Ovary (tissue), 10 donors: ENCODE measurements at places on chromosomes 3 and 15. TPM values are rescaled to one million over a fixed set of nuclear protein-coding genes. Genes with fewer than 3 reads are reported as not detected.

Gene RTP1
- total RNA-seq: not detected

Gene LCTL
- not detected for total RNA-seq

Gene PIF1
- 0.37 TPM for total RNA-seq

Gene PCSK6
- 13.0 TPM for total RNA-seq

Gene SUSD5
- 2.9 TPM for total RNA-seq

Gene PLCL2
- total RNA-seq: 54.2 TPM

DNA sequence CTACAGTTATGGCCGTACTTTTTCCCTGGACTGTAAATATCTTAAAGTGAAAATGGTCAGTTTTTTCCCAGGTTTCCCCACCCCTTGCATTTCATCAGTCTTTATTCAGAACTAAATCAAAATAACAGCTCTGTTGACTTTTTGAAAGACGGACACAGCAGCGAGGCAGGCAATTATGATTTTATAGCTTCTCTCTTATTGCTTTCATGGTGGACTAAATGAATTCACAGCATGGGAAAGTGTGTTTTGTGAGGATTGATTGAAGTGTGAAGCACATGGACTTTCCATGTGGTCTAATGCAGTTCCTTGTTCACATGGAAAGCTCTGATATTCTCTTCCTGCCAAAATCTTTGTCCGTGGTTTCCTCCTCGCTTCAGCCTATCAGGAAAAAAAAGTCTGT is 268.7 kb upstream of the ARL6 start:
- no peak for DNase-seq
- no peak overlapping the region for H3K4me3 ChIP-seq
- H3K27ac ChIP-seq: no peak overlapping the region
- H3K27me3 ChIP-seq: no peaks in the 10 kb centered on the region

DNA sequence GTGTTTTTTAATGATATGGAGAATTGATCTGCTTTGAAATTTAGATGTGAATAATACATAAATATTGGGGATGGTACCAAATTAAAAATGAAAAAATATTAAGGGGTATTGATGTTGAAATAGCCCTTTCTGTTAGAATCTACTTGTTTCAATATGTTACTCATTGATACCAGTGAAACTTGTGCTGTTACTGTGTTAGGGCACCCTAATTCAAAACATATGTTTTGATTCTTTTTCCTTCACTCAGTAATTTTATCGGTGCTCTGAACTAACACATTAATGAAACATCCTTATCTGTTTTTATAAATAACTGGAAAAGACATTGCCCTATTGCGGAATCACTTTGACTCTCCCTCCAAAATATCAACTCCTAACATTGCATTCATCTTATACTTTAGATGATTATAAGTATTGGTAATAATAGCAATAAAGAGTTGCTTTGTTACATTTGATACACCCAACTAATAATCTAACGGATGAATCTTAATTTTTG is 52.0 kb upstream of the CCNB2 start:
- no peak overlapping the region for H3K27ac ChIP-seq
- H3K4me3 ChIP-seq: no peak overlapping the region
- no peaks in the 10 kb centered on the region for H3K4me1 ChIP-seq
- H3K36me3 ChIP-seq: no peaks in the 10 kb centered on the region
- no peak for DNase-seq

DNA sequence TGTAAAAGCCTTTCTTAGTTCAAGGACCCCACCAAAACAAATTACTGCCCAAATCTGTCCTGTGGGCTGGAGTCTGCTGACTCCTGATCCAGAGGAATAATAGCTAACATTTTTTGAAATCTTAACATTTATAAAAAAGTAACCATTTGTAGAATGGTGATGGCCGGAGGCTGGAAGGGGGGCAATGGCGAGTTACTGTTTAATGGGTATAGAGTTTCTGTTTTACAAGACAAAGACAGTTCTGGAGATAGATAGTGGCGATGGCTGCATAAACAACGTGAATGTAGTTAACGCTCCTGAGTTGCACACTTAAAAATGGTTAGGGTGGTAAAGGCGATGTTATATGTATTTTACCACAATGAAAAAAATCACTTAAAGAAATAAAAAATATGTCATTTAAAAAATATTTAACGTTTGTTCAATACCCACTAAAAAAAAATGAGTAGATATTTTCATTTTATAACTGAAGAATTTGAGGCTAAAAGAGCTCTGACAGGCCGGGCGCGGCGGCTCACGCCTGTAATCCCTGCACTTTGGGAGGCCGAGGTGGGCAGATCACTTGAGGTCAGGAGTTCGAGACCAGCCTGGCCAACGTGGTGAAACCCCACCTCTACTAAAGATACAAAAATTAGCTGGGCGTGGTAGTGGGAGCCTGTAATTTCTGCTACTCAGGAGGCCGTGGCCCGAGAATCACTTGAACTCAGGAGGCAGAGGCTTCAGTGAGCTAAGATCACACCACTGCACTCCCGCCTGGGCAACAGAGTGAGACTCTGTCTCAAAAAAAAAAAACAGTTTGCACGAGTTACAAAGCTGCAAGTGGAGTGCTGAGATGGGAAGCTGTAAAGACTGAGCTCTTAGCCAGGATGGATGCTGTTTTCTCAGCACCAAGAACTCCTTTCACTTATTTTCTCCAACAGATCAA is 37.6 kb downstream of the IGF2BP2 start:
- H3K4me3 ChIP-seq: no peak overlapping the region
- H3K4me1 ChIP-seq: no peaks in the 10 kb centered on the region
- no peaks in the 10 kb centered on the region for H3K27me3 ChIP-seq
- no peaks in the 10 kb centered on the region for H3K36me3 ChIP-seq
- DNase-seq: no peak
- no peak overlapping the region for H3K27ac ChIP-seq

DNA sequence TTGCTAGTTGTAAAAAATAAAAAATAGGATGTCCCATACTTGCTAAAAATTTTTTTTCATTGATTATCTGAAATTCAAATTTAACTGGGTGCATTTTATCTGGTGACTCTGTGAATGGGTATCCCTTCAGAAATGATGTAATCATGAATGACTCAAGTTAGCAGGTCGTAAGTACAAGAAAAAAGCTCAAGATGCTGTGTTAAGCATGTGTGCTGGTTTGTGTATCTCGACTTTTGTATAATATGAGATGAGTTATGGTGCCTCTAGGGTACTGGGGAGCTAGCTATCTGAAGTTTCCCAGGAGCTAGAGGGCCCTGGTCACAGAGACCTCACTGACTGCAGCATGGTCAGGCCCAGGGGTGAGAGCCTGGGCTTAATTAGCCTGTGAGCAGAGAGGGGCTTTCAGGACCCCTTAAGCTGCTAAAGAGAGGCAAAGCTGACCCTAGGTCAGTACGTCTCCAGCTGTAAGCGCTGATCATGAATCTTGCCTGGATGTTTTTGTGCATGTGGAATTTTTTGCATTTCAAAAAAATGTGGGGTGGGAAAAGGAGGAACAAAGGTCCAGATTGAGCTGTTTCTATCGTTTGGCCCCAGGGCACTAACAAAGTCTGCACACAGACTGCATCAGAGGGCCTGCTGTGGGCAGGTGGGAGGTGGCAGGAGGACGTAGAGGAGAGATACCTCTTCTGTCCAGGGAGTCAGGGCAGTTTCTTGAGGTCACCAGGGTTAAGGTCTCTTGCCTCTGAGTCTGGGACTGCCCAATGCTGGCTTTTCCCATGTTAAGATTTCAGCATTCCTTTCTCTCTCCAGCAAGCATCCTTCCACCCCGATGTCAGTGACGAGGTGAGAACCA is 233.2 kb upstream of the TPM1 start:
- peak overlapping the region; percentile 17 for H3K27ac ChIP-seq
- H3K36me3 ChIP-seq: no peaks in the 10 kb centered on the region
- no peak overlapping the region for H3K4me3 ChIP-seq
- no peak for DNase-seq
- no peaks in the 10 kb centered on the region for H3K27me3 ChIP-seq

DNA sequence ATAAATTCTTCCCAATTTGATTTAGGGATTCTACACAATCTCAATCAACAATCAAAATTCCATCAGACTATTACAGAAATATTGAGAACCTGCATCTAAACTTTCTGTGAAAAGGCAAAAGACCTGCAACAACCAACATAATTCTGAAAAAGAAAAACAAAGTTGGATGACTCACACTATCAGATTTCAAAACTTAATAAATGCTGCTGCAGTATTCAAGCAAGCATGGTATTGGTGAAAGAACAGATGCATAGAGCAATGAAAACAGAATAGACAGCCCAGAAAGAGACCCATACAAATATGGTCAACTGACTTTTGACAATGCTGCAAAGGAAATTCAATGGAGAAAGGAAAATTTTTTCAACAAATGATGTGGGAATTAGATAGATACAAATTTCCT is 477.1 kb upstream of the NR2F2 start:
- no peaks in the 10 kb centered on the region for H3K4me1 ChIP-seq
- no peak for DNase-seq
- H3K4me3 ChIP-seq: no peak overlapping the region
- no peaks in the 10 kb centered on the region for H3K27me3 ChIP-seq

DNA sequence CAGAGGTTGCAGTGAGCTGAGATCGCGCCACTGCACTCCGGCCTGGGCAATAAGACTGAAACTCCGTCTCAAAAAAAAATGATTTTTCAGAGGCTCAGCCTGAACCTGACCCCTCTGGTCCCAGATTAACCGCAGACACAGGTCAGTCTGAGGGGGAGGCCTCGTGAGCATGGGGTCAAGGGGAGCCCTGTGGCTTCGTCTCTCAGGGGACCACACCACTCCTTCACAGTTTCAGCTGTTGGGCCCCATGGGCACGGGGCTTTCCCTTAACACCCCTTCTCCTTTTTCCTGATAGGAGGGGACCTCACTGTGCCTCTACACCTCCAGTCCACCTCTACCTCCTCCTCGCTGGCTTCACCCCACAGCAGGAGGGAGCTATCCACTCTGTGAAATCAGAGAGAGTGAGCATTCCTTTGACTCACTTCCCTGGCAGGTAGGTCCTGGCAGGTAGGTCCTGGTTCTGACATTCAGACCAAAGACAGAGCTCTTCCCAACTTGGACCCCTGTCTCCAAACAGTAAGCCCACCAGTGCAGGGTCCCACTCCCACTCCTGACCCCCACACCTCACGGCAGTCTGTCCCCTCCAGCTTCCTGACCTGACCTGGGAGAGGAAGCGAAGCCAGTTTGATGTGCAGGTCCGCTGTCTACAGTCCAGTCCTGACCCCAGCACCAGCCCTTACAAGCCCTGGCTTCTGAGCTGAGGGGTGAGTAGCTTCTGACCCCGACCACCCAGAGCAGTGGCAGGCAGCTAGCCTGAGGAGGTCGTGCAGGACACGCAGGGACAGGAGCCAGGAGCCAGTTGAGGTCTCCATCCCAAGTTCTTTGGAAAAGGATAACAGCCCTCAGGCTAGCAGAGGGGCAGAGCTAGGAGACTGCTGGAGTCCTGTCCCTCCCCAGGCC is 9.0 kb downstream of the RRP9 start:
- H3K27me3 ChIP-seq: no peaks in the 10 kb centered on the region
- no peaks in the 10 kb centered on the region for H3K36me3 ChIP-seq
- no peak overlapping the region for H3K4me3 ChIP-seq
- no peaks in the 10 kb centered on the region for H3K4me1 ChIP-seq

DNA sequence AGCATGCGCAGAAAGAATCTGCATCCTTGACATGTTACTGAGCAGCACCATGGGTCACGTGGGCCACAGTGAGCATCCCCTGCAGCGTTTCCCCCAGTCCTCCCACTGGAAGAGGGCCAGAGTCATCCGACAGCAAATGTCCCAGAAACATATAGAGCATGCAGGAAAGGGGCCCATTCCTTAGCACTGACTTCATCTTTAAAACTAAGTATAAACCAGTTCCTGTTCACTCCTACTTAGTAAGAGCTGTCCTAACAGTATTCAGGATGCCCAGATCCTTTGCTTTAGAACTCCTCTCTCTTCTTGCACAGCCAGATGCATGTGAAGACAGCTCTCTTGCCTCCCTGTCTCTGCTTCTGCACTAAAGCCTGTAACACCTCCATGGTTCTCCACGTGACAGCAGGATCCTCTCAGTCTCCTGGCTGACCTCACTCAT is 79.3 kb upstream of the OXTR start:
- H3K4me3 ChIP-seq: no peak overlapping the region
- no peaks in the 10 kb centered on the region for H3K27me3 ChIP-seq
- no peak for DNase-seq
- no peaks in the 10 kb centered on the region for H3K36me3 ChIP-seq

- H3K36me3 ChIP-seq: no peaks in the 10 kb centered on the region
- no peaks in the 10 kb centered on the region for H3K27me3 ChIP-seq
- H3K4me1 ChIP-seq: peaks cover 2% of the 10 kb centered on the region
- H3K4me3 ChIP-seq: no peak overlapping the region
- no peak for DNase-seq
- H3K27ac ChIP-seq: no peak overlapping the region
These were observed 10.1 kb upstream of the CCDC80 start for GRCh38 chr3:112651071-112651470.

DNA sequence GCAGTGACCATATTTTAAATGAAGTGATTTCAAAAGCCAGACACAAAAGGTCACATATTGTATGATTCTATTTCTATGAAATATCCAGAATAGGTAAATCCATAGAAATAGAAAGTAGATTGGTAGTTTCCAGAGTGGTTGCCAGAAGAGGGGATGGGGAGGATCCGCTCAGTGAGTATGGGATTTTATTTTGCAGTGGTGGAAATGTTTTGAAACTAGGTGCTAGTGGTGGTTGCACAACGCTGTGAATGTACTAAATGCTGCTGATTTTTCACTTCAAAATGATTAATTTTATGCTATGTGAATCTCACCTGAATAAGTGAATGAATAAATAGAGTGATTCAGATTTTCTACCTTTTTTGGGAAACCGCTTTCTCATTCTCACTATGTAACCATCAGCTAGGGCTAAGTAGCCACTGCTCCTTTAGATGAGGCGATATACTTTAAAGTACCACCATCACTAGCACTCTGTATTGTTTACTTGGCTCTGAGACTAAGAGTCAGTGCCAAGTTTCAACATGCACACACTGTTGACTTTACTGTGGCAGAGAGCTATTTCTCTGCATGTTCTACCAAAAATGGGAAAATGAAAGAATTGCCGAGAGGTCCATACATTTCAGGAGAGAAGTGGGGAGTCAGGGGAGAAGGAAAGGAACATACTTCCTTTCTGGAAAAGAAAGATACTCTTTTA is 90.7 kb upstream of the GOLIM4 start:
- no peaks in the 10 kb centered on the region for H3K36me3 ChIP-seq
- H3K27ac ChIP-seq: no peak overlapping the region
- no peaks in the 10 kb centered on the region for H3K4me1 ChIP-seq
- DNase-seq: no peak

GRCh38 chr3:15387171-15387581 is 40.2 kb downstream of the METTL6 start:
- no peaks in the 10 kb centered on the region for H3K36me3 ChIP-seq
- H3K27me3 ChIP-seq: no peaks in the 10 kb centered on the region
- peaks cover 2% of the 10 kb centered on the region for H3K4me1 ChIP-seq
- no peak overlapping the region for H3K27ac ChIP-seq

DNA sequence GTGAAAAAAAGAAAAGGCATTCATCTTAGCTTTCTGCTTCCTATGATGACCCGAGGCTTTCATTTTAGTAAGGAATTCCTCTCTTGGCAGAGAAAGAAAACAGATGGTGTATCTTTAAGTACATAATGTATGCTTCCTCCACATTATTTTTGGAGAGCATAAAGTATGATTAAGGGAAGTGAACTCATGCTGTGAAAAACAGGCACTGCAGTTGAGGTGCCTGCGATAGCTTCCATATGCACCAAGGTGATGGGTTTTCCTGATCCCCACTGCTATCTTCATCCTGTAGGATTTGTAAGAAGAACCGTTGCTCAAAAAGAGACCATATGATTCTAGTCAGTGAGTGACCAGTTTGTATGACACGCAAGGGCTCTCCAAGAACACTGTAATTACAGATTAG is 411.5 kb upstream of the MCTP2 start:
- no peaks in the 10 kb centered on the region for H3K36me3 ChIP-seq
- no peaks in the 10 kb centered on the region for H3K4me1 ChIP-seq
- H3K4me3 ChIP-seq: no peak overlapping the region
